ENCODE measurements at places on chromosomes 12 and 14.

DNA sequence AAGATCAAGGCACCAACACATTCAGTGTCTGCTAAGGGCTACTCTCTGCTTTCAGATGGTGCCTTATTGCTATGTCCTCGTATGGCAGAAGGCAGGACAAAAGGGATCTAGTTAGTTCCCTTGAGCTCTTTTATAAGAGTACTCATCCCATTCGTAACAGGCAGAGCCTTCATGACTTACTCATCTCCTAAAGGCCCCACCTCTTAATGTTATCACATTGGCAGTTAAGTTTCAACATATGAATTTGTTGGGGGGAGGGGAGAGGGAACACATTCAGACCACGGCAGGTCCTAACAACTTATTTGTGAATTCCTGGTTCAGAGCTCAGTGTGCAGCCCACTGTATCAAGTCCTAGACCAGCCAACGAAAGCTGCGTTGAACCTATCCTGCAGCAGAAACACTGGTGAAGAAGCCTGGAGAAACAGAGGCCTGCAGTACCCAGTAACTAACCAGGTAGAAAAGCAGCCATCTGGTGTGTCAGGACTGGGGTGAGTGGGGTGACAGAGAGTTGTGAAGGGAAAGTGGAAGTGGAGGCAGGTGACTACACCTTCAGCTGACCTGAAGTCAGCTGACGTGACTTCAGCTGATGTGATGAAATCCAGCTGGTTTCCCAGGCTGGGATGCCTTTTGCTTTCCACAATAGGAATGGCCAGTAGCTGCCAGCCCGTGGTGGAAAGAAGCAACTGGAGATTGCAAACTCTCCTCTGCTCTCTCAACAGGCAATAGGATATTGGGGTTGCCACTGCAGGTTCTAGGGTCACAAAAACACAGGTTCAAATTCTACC is 101.6 kb upstream of the PLXNC1 start:
- peak; percentile 33 for DNase-seq

DNA sequence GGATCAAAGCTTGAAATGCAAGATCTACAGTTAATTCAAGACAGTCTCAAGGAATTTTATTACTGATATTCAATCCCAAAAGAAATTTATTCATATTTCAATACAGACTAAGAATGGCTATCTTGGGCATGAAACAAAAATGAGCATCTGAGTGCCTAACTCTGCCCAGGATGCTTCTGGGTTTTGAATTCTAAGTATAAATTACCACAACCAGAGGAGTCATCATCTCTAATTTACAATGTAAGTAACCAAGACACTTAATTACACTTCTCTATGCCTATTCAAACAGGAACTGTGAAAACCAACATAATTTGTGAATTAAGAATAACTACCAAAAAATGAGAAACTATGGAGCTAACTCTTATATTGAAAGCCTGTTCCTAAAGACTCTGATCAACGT is 14.1 kb downstream of the OSBPL8 start:
- no peak for DNase-seq

DNA sequence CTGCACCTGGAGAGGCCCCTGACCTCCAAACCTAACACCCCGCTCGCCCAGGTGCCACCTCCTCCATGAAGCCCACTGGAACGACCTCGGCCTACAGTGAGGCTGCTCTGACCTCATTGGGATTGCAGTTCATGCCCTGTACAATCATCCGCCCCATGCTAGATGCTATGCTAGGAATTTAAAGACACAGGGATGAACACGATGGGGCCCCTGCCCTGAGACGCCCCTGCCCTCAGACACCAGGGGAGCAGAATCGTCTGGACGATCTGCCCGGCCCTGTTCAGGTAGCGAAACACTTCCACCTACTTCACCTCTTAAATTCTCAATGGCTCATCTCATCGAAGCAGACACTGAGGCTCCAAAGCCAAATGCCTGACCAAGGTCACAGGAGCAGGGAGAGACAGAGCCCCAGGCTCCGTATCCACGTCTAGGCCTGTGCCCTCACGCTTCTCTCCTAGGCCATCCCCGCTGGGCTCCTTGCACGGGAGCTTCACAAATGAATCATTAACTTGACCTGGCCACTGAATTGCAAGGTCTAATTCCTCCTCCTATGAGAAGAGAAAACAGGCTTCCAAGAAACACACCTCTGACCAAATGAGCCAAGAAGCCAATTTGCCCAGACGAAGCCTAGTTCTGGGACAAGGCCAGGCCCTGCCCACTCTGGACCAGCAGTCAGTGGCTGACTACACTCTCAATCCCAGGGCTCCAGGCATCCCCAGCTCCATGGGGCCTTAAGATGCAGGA is 35.2 kb downstream of the SCARB1 start:
- DNase-seq, result peak; percentile 73

GRCh38 chr12:53560912-53561589 is 53.8 kb upstream of the NPFF start:
- no peak for DNase-seq

GRCh38 chr14:22390195-22390594 is 198.8 kb downstream of the DAD1 start:
- peak; percentile 19 for DNase-seq

- no peak for DNase-seq
Measured at GRCh38 chr14:43308421-43309110, 1198.5 kb downstream of the FSCB start.

- DNase-seq, result no peak
Measured at GRCh38 chr12:97380440-97380839, 82.2 kb upstream of the RMST start.

GRCh38 chr14:72057701-72058285 is 125.6 kb downstream of the RGS6 start:
- no peak for DNase-seq

GRCh38 chr12:11070999-11071398 is 8.9 kb upstream of the TAS2R46 start:
- DNase-seq, result no peak

- DNase-seq, result no peak
Measured at GRCh38 chr14:43362586-43362985, 1144.5 kb downstream of the FSCB start.

DNA sequence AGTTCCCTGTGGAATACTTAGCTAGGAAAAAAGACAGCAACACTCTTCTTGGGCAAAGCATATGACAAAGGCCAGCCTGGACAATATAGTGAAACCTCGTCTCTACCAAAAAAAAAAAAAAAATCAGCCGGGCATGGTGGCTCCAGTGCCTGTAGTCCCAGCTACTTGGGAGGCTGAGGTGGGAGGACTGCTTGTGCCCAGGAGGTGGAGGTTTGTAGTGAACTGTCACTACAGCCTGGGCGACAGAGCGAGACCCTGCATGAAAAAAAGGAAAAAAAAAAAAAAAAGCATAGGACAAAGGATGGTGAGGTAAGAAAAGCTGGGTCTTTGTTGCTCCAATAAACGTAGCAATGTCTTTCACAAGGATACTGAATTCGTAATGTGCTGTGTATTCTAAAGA is 1.1 kb downstream of the TXNDC16 start:
- DNase-seq, result no peak

GRCh38 chr14:43938588-43939281 is 568.3 kb downstream of the FSCB start:
- DNase-seq, result no peak

- no peak for DNase-seq
Measured at GRCh38 chr14:103143506-103143905, 20.2 kb downstream of the TNFAIP2 start.

GRCh38 chr14:50943261-50943942 is 881 bp downstream of the PYGL start:
- DNase-seq, result peak; percentile 37

- DNase-seq, result no peak
Measured at GRCh38 chr12:57693317-57693658, 644 bp upstream of the OS9 start.

GRCh38 chr12:63844391-63845341 is at the start of gene SRGAP1:
SRGAP1 (plus strand) TSS chr12:63844700; CDS start chr12:63844817, 117 bp downstream.
- DNase-seq, result peak; percentile 38

GRCh38 chr14:35250319-35250718 is 41.9 kb upstream of the PSMA6 start:
- no peak for DNase-seq

DNA sequence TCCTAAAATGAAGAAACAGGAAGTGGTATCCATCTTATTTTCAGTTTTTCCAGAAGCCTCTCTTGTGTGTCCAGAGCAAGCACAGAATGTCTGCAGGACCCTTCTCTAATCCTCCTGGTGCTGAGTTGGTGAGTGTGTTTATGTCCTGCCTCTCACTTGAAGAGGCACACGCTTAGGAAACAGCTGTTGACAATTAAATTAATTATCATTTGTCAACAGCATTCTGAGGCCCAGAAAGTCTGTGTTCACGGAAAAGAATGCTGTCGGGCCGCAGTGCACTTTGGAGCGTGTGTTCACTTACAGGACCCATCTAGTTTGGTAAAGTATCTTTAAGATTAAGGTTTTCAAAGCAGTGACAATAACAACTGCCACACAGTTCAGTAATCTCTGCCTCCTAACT is 70.5 kb downstream of the LMNTD1 start:
- DNase-seq, result no peak

DNA sequence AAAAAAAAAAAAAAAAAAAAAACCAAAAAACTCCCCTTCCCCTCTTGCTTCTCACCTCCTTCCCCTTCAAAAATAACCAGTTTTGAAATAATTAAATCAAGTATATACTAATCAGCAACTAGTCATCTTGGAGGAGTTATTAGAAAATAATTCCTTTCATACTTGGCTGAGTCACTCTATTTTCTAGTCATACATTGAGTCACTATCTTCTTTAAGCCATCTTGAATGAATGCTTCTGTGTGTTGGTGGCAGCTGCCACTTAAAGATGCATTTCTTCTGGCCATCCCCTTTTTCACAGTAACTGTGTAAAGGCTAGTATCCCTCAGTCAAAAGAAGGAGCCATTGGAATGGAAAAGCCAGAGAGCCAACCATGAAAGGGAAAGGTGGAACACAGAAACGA is 84.2 kb upstream of the TMEM263 start:
- DNase-seq, result peak; percentile 84

DNA sequence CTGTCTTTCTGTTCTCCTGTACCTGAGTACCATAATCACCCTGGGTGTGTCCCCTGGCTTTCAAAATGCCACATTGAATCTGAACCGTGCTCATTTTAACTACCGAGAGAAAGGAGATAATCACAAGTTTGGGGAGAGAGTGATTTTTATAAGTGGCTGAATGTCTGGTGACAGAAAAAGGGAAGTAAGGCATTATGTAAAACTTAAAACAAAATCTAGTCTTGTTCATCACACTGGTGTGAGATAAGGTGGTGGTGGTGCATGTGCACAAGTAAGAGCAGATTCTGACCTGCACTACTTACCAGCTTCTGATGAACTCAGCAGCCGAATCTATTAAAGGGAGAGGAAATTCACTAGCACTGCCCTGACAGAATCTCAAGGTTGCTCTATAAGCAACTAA is 56.3 kb downstream of the SPPL3 start:
- DNase-seq, result no peak

DNA sequence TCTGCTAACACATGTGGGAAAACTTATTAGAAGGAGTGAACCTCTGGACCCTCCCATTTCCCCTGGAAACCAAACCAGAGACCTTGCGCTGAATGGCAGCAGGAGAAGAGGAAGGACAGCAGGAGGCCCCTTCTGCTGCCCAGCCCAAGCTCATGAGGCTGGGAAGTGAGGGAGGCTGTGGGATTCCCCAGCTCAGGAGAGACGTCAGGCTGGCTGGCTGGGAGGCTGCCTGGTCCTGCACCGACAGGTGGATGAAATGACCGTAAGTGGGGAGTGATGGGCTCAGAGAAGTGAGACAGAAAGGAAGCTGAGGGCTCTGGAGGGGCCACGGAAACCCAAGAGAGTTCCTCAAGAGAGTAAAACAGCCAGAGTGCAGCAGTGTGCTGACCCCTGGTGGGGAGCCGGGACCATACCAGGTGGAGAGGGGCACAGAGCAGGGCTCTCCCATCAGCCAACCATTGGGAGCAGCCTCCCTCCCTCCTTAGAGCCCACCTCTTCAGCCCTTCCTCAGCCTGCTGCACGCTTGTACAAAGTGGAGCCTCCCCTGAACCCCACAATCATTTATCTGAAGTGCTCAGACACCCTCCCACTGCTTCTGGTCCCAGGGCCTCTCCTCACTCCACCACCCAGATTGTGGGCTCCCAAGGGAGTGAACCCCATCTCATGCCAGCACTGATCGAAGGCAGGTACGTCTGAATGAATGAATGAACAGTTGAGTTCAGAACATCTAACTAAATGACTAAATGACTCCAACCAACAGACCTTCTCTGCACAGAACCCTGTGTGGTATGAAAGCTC is 14.0 kb downstream of the TAMALIN start:
- no peak for DNase-seq

GRCh38 chr14:79334272-79334671 is 877.0 kb downstream of the DIO2 start:
- no peak for DNase-seq

DNA sequence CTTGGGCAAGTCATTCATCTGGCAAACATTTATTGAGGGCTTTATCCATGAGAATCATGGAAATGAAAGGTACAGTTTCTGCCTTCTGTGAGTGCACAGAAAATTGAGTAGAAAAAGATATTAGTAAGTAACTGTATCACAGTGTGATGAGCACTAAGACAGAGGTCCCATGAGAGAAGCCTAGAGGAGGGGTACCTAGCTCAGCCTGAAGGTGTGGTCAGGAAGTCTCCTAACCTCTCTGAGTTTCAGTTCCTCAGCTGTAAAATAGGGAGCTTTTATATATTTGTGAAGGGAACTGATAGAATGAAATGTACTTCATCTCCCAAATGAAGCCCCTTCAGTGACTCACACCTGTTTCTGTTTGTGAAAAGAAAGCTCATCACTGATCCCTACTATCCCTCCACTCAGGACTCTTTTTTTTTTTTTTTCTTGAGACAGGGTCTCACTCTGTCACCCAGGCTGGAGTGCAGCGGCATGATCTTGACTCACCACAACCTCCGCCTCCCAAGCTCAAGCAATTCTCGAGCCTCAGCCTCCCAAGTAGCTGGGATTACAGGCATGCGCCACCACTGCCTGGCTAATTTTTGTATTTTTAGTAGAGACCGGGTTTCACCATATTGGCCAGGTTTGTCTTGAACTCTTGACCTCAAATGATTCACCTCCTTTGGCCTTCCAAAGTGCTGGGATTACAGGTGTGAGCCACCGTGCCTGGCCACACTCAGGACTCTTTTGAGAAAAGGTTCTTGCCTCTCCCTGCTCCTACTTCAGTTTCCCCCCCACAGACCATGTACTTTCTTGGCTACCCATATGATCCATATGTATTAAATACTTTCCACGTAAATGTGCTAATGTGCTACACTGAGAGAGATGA is 93.7 kb upstream of the FUT8 start:
- no peak for DNase-seq

DNA sequence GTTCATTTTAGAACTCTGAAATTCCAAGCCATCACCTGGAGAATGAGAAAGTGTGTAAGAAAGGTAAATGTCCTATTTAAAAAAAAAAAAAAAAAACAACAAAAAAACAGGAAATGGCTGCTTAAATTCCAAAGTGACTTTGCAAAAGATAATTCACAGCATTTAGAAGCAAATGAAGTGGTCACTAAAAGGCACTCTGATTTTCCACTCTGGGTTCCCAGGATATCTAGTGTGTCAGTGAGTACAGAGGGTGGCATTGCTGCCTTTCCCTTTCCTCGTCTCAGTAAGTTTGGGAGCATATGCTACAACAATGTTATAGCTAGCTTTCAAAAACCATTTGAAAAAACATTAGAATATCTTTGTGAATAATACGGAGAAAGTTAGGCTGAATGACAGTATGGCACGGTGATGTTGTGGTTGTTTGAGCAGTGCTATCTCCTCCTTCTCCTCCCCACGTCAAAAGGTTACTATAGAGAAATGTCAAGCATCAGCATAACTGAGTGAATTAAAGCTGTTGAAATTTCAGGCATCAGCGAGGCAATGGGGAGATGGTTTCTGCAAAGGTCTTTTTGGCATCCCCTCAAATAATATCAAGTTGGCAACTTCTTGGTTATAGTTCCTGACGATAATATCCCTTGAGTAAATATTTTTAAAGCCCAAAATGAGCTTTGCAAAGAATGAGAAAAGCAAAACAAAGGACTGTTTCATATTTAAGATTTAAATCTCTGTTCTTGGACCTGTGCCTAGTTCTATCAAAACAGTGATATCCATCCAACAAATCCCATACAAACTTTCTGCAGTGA is 164.5 kb upstream of the E2F7 start:
- DNase-seq, result no peak

All from bronchial epithelial cell (primary cell).